ENCODE measurements at places on chromosomes 1 and 21. TPM values are rescaled to one million over a fixed set of nuclear protein-coding genes. Genes with fewer than 3 reads are reported as not detected.
A peak's percentile ranks its signal among the peaks of the same experiment; 100 is the strongest.

- no peak for DNase-seq
Observed at GRCh38 chr1:45411510-45411899, 71.3 kb upstream of the MUTYH start.

- no peak for DNase-seq
Observed at GRCh38 chr1:94110946-94111740, 9.8 kb downstream of the ABCA4 start.

DNA sequence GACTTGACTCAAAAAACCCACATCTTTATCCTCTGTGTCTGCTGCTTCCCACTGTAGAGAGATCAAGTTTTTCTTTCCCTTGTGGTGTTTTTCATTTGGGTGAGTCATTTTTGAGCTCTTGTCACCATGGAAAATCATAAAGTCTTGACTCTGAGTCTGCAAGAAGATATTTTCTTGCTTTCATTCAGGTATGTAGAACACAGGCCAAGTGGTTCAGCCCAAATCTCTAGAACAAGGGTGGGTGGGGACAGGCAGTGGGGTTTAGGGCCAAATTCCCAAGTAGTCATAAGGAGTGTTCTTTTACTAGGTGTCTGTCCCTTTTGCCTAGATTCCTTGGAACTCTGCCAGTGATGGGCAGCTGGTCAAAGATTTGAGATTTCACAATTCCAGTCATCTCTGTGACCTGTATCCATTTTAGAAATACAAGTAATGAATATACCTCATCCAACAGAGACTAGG, 21.5 kb upstream of the ARHGAP29 start:
- peak; percentile 85 for DNase-seq

Gene GJA8
- not detected for total RNA-seq

Gene MFN2
- 66.6 TPM for total RNA-seq

Gene NEK2
- total RNA-seq: 20.3 TPM

- DNase-seq: no peak
Observed at GRCh38 chr1:56646611-56647010, 1.5 kb downstream of the PRKAA2 start.

DNA sequence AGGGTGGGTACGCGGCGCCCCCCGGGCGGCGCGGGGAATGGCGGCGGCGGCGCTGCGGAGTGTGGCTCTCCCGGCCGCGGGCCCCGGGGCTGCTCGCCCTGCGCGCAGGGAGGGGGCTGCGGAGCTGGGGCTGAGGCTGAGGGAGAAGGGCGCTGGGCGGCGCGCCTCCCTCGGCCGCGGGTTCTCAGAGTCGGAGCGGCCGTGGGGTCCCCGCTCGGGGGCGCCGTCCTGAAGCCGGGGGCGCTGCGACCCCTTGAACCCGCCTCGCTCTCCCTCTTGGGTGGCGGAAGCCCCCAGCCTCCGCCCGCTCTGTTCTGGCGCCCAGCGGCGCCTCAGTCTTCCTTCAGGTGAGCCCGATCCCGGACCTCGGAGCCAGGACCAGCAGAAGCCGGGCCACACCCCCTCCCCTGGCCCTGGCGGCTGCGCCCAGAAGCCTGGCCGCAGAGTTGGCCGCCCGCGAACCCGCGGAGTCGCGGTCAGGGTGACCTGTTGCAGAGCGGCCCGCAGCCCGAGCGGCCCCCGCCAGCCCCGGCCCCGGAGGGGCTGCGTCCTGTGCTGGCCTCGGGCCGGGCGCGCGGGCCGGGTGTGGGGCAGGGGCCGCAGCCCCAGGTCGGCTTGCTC, 532 bp downstream of the RALGPS2 start:
- peak; percentile 42 for DNase-seq

GRCh38 chr1:205429762-205430695, 8.2 kb upstream of the LEMD1 start:
- no peak for DNase-seq

Gene CRYAA
- total RNA-seq: not detected

DNA sequence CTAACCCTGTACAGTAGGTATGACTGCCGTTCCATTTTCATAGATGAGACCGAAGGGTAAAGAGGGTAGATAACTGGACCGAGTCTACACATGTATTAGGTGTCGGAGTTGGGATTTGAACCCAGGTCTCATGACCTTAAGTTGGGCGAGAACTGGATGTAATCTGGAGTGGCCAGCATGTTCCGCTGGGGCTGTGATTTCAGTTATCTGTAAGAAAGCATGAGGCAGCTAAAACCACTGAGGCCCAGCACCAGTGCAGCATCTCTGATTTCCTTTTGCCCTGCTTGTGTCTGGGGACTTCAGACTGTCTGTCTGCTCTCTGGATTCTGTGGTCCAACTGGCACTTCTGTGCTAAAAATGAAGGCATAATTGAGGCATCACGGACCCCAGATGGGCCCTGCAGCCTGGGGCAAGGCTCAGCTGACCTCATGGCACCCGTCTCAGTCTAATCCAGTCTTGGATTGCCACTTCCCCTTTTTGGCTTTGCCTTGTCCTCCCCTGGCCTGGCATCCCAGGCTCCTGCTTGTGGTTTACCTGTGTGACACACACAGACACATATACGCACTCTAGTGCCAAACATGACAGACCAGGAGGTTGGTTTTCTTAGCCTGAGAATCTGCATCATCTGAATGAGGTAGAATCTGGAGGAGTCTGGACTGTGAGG, 180.2 kb downstream of the KIF26B start:
- DNase-seq: no peak

DNA sequence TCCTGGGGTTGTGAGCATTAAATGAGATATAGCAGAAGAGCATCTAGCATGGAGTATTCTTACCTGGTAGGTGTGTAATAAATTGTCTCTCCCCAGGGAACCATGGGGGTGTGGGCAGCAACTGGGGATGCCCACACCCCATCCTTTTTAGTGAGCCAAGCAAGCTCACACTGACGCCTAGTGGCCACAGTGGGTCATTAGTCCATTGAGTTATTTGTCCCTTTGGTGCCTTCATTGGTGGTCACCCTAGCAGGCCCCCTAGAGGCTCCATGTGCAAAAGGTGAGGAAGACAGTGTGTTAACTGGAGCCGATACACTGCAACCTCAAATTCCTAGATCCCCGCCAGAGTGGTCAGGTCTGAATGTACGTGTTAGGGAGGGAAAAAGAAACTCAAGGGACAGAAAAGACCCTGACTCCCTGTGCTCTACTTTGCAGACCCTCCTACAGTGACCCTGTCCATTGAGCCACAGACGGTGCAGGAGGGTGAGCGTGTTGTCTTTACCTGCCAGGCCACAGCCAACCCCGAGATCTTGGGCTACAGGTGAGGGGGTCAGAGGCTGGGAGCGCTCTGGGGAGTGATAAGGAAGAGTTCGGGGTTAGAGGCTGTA, 93.3 kb upstream of the CD1D start:
- peak; percentile 83 for DNase-seq

DNA sequence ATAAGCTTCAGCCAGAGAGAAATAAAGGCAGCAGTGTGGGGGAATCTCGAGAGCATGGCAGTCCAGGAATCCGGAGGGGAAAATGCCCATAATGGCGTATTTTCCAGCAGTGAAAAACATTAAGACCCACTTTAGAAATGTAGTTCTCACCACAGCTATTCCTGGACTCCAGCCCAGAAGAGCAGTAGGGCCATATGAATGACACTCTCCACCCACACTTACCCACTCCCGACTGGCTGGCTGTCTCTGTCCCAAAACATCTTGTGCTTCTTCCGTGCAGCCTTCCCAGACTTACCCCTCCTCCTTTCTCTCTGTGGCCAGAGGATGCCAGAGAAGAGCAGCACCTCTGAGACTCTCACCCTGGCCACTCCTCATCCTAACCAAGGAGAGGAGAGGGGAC, 56.4 kb downstream of the TRABD2B start:
- no peak for DNase-seq

- DNase-seq: peak; percentile 37
Observed at GRCh38 chr1:205970486-205970885, 27.2 kb upstream of the SLC26A9 start.
